ENCODE measurements at places on chromosomes 6 and 20.

GRCh38 chr20:45044601-45045000 lies 56.3 kb downstream of the KCNS1 start:
- DNase-seq = no peak

DNA sequence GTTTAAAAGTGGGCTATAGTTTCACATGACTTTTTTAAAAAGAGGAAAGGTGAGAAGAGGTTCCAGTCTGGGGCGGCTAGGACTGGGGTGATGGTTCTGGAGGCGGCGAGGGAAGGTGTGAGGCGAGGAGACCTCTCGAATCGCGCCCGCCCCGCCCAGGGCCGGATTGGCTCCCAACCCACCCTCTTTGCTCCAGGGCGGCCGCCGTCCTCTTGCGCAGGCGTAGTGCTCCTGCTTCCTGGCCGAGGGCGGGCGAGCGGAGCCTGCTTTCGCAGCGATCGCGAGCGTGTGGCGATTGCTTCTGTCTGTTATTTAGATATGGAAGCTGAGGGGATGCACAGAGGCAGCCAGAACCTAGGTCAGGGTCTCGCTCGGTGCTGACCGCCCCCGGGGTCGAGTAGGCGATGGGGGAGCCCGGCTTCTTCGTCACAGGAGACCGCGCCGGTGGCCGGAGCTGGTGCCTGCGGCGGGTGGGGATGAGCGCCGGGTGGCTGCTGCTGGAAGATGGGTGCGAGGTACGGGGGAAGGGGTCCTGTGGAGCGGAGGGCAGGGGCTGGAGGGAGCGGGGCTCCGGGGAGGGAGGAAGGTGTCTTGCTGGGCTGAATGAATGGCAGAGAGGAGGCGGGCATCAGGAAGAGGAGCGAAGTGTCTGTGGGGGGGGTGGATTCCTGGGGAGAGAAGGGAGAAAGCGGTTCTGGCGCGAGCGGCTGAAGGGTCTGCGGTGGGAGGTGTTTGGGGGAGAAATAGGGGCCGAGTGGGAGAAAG lies at the start of gene RNF8:
Gene RNF8 (plus strand): TSS at position 223 of the 765 bp plus-strand sequence. CDS start 182 bp downstream, at position 405.
- peak; percentile 79 for DNase-seq

- DNase-seq = no peak
Measured at GRCh38 chr6:10541591-10541990, 20.4 kb downstream of the GCNT2 start.

GRCh38 chr20:54201268-54201846 lies 6.5 kb upstream of the PFDN4 start:
- no peak for DNase-seq

DNA sequence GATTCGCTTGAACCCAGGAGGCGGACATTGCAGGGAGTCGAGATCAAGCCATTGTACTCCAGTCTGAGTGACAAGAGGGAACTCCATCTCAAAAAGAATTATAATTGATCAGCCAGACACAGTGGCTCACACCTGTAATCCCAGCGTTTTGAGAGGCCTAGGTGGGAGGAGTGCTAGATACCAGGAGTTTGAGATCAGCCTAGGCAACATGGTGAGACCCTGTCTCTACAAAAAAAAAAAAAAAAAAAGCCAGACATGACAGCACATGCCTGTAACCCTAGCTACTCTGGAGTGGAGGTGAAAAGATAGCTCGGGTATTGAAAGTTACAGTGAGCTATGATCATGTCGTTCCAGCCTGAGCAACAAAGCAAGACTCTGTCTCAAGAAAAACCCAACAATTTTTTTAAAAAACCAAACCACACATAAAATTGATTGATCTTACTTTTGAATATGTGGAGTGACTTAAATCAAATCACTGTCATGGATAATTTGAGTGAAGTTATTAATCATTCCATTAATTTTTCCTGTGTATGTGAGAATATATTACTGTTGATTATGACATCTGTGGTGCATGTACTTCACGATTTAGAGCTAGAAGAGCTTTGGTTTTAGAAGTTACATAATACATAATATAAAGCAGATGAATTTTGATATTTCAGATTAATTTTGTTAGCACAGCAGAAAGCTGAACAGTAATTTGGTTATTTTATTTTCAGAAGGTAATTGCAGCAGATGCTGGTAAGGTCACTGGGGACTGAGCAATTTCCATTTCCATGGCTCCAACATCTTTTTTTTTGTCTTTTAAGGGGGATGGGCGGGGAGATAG lies 34.4 kb downstream of the NCOA7 start:
- DNase-seq = no peak

GRCh38 chr6:127854009-127854408 lies 46.8 kb downstream of the THEMIS start:
- DNase-seq = no peak

- no peak for DNase-seq
Measured at GRCh38 chr6:26226579-26226967, 138.4 kb upstream of the BTN3A2 start.

DNA sequence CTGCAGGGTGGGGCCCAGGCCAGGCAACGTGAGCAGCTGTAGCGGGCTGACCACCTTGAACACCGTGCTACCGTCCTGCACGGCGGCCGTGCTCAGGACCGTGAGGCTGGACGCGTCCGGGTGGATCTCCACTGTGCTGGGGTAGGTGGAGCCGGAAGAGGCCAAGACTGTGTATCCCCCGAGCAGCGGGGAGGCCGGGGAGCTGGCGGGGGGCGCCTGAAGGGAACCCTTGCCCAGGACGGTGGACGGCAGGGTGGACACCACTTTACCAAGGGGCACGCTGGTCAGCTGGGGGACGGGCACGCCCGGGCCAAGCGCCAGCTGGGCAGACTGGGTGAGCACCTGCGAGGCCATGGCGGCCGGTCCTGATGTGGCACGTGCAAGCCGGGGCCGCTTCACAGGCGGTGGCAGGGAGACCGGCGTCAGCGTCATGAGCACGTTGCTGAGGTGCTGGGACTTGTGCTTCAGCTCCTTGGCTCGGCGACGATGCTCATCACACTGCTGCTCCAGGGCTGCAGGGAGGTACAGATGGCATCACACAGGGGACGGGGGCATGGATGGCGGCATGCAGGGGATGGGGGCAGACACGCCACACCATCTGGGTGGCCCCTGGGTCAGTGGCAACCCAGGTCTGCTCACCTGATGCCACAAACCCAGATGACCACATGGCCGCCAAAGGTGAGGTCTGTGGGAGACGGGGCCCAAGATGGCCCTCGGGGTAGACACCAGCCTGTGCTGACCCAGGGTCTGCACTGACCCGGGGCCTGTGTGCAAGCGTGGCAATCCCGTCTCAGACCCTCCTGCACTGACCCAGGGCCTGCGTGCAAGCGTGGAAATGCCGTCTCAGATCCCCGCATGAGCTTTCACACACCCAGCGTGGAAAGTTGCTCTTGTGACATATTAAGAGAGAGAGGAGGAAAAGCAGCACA lies 16.4 kb upstream of the HELZ2 start:
- no peak for DNase-seq

DNA sequence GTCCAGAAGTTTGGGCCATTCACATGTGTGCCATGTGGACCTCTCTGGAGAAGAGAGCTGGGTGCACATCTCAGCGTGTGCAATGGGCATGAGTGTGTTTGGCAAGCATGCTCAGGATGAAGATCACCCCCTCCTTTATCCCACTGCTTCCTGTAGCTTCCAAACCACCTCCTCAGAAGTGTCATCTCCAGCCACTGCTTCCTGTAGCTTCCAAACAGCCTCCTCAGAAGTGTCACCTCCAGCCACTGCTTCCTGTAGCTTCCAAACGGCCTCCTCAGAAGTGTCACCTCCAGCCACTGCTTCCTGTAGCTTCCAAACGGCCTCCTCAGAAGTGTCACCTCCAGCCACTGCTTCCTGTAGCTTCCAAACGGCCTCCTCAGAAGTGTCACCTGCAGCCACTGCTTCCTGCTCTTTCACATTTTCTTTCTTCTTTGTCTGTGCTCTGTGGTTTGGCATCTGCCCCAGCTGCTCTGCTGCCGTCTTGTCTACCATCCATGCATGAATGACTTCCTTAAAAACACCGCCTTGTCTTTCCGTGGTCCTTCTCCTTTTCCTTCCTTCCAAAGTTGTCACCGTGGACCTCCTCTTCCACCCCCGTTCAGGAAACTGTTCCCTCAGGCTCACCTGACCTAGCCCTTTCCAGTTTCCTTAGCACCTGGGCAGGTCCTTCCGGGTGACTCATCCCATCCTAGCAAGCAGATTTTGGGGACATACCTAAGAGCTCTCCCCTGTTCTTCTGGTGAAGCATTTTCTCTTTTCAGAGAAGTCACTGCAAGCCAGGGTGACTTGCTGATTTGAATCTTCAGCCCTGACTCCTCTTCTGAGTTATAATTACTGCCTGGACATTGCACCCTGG lies 43.5 kb upstream of the TIAM2 start:
- no peak for DNase-seq

- no peak for DNase-seq
Measured at GRCh38 chr6:156413154-156413553, 364.0 kb upstream of the ARID1B start.

DNA sequence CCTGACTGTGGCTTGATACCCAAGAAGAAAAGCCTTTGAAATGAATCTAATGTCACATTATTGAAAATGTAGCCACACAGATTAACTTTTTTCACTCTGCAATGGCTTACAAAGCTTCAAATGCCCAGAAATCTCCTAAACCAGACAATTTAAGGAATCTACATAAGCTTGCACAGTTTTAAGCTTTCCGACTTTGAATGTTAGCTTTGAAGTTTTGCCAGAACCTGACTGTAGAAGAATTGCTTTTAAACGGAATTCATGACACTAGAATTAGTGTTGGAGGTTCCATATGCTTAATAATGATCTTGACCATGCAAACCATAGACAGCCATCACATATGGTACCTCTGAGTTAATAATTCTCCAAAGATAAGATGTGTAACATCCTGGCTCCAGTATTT lies 798.5 kb upstream of the EPHA7 start:
- no peak for DNase-seq

GRCh38 chr20:3041854-3042409 lies 1.5 kb upstream of the GNRH2 start:
- DNase-seq = peak; percentile 34

- DNase-seq = no peak
Measured at GRCh38 chr20:36676701-36677421, 30.9 kb upstream of the SLA2 start.

GRCh38 chr6:33607784-33608161 lies 13.3 kb upstream of the ITPR3 start:
- peak; percentile 37 for DNase-seq

GRCh38 chr6:116359131-116359530 lies 11.6 kb upstream of the DSE start:
- DNase-seq = no peak

GRCh38 chr6:5464099-5464885 lies 203.0 kb downstream of the FARS2 start:
- DNase-seq = no peak

- no peak for DNase-seq
Measured at GRCh38 chr6:139680819-139681218, 306.4 kb upstream of the CITED2 start.

DNA sequence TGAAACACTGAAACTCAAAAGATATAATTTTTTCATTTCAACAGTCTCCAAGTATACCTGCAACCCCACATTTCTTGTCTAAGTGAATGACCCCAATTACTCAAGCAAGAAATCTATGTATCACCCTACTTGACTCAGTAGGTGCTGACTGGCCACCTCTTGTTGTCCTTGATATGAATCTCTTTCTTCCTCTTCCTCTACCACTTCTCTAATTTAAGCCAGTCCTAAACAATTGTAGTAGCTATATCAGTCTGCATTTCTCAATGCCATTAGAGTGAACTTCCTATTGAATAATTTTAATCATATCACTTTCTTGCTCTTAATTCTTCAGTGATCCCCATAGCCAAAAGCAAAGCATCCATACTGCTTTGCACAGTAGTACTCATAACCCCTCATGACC lies 93.2 kb downstream of the NKAIN2 start:
- no peak for DNase-seq

DNA sequence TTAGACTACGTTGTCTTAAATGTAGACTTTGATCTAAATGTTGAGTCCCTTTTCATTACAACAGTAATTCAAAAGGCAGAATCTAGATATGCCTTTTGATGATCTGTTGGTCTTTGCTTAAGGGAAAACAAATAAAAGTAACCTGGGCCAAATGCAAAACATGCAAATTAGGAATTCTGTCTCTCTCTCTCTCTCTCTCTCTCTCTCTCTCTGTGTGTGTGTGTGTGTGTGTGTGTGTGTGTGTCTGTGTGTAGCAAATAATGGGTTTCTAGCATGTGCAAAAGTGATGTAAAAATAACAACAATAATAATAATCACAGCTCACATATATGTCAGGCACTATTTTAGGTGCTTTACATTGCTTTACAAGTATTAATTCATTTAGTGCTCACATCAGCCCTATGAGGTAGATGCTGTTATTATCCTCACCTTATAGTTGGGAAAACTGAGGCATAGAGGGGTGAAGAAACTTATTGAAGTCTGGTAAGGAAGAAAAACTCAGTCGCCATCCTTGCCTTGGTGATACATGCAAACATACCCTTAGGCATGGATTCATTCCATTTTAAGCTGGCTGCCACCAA lies 160.3 kb upstream of the ZNF217 start:
- DNase-seq = no peak

DNA sequence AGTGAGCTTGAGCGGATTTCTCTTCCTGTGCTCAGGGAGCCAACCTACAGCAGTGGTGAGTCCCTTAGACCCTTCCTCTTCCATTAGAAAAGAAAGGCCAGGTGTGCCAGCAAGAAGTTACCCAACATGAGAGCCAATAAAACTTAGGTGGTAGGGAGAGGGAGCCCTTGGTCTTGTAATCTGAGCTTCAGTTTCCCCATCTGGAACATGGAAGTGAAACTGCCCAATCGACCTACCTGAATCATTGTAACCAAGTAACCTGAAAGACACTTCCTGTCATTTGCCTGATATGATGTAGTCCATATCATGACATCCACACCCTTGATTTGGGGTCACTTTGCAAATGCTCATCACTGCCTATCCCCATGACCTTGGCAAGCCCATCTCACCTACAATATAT lies 66.4 kb downstream of the MDGA1 start:
- no peak for DNase-seq

DNA sequence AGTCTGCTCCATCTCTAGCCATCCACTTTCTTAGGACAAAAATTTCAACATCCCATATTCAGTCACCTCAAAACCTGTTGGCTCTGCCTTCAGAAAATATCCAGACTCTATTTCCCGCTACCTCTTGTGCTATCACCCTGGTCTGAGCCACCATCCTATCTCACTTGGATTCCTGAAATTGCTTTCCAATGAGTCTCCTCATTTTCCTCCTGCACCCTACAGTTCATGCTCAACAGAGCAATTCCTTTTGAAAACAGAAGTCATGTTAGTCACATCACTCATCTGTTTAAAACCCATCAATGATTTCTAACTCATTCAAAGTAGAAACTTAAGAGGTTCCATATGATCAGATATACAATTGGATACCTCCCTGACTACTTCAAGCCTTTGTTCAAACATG lies 229.9 kb downstream of the ADGRG6 start:
- no peak for DNase-seq

GRCh38 chr6:95093154-95093553 lies 484.2 kb upstream of the MANEA start:
- DNase-seq = no peak

GRCh38 chr6:67252663-67253062 lies 1382.4 kb upstream of the ADGRB3 start:
- DNase-seq = no peak

GRCh38 chr6:169545982-169546381 lies 155.8 kb downstream of the WDR27 start:
- no peak for DNase-seq

Data from COR-L47 (cell line).